Lung microvascular endothelial cell (primary cell): ENCODE measurements at places on chromosomes 3 and 15. TPM values are rescaled to one million over a fixed set of nuclear protein-coding genes. Genes with fewer than 3 reads are reported as not detected.

DNA sequence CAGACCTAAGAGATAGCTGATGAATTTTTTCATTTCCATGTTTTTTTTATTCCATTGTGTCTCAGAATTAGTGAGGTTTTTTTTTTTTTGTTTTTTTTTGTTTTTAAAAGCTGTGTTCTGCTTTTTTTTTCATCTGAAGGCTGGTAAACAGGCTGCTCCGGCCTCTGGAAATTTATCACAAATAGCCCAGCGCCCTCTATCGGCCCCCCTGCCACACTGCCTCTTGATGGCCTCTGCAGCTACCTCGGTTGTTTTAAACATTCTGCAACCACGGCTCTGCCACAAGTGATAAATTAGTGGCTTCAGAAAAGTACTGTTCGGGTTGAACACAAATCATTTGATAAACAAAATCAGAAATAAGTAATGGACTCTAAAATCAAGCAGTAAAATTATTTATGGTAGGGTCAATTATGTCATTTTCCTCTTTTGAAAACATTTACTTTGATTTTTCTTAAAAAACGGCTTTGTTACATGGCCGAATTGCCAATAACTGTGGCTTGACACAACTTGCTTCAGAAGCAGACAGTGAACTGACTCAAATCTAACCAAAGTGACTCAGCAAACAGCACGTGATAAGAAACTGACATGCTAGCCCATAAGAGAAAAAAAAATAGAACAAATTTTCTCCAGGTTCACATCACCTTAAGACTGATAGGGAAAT lies 87.8 kb downstream of the RSL24D1 start:
- peak; percentile 66 for DNase-seq

GRCh38 chr3:15556512-15556911 lies 35.0 kb upstream of the COLQ start:
- DNase-seq = no peak

GRCh38 chr3:124779116-124779515 lies 48.9 kb downstream of the UMPS start:
- DNase-seq = no peak

The VWA5B2 gene
- total RNA-seq = under 0.01 TPM in 1 of 2 replicates, not detected in the other

DNA sequence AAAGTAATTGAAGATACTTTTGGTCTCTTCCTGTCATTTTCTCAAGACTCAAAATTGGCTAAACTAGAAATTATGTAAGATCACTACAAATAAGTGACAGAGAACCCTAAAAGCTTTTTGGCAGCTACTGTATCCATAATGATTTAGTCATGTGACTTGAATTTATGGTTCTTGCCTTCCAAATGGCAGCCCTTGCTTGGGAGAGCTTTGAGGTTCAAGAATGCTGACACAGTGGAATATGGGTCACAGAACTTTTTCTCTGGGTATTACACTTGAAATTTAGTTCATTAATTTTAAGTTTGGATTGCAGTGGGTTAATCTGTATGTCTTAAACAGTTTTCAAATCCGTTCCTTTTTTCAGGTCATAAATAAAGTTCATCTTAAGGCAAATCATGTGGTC lies 14.0 kb downstream of the LMLN start:
- DNase-seq = no peak

The CCDC39 gene
- not detected in 2 replicates for total RNA-seq

DNA sequence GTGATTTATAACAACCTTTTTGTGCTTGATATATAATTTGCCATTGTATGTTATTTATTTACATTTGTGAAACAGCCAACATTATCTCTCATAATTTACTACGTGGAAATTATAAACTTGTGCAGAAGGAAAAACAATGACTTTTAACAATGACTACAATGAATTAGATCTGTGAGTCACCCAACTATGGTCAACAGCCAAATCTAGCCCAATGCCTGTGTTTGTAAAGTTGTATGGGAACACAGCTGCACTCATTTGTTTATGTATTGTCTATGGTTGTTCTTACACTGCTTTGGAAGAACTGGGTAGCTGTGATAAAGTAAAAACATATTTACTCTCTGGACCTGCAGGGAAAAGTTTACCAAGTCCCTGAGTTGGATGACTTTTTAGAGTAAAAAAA lies 110.4 kb downstream of the OTOL1 start:
- DNase-seq = no peak

DNA sequence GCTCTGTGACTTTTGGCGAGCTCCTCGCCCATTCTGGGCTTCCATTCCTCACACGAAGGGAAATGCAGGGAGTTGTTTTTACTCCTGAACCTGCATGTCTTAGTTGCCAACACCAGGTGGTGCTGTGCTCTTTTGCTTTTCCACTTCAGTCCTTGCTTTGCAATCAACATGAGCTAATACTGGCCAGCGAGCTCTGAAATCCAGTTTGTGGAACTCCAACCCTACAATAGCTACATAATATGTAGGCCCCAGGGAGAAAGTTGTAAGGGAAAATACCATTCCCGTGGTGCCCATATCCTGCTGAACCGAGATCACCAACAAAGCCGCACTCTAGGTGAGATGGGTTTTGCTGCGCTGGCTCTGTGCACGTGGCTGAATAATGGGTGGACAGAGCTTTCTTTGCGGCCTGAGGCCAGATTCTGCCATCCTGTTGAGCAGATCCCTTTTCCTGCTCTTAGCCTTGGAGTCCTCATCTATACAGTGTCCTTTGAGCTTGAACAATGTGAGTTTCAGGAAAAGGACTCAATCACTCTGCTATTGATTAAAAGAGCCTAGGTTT lies 25.0 kb downstream of the LSM3 start:
- DNase-seq = peak; percentile 93

The C2CD4A gene
- total RNA-seq = 0.60 and 0.87 TPM in 2 replicates

The NR2F2 gene
- total RNA-seq = 17.4 and 25.0 TPM in 2 replicates

The LRTM1 gene
- not detected in 2 replicates for total RNA-seq

- DNase-seq = no peak
Observed at GRCh38 chr3:59538753-59539432, 489.1 kb upstream of the CFAP20DC start.

- DNase-seq = no peak
Observed at GRCh38 chr3:110459021-110459420, 612.6 kb upstream of the NECTIN3 start.

The PIF1 gene
- 1.8 and 5.4 TPM in 2 replicates for total RNA-seq

The CCR8 gene
- total RNA-seq = not detected in 2 replicates

DNA sequence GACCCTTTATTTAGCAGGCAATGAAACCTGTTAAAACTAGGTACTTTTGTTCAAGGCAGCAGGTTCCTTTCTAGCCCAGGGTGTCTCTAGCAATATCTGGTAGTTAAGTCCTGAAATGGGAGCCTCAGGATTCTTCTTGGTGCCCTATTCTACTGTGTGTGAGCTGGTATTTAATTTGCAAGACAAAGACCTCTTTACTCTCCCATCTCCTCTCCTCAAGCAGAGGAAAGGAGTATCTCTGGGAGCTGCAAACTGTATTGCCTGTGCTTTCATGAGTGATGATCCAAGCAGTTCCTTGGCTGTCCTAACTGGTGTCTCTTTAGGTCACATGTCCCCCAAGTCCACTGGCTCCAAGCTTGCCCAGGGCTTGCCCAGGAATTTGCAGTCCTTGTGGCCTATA lies 188.2 kb downstream of the SI start:
- DNase-seq = no peak

GRCh38 chr3:177374323-177374722 lies 177.0 kb upstream of the TBL1XR1 start:
- DNase-seq = no peak

DNA sequence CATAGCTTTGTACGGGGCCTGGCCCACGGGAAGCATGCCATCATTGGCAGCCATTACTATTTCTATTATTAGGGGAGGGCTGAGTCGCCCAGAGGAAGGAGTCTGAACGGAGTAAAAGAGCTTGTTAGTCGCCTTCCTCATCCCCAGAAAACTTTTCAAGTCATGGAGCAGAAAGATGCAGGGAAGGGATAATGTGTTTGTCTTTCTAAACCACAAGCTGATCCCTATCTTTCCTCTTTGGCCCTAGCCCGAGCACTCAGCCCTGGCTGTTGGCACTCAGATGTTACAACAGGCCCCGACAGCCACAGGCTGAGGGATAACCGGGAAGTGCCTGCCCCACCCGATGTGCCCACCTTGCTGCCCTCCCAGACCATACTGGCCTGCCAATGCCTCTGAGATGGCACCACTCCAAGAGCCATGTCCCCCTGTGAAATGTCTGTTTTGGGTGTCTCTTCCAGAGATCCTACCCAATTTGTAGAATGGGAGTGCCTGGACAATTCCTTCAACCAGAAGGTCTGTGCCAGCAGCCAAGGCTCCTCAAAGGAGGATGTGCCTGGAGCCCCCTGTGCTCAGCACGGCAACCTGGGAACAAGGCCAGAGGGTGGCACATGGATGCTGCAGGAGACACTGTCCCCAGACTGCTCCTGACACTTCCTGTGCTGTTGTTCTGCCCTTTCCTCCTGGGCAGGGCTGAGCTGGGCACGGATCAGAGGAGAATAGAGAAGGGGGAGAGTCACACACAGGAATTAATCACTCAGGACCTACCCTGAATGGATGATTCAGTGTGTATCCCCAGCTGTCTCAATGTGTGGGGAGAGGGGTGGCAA lies 10.8 kb downstream of the PAK6 start:
- peak; percentile 29 for DNase-seq

DNA sequence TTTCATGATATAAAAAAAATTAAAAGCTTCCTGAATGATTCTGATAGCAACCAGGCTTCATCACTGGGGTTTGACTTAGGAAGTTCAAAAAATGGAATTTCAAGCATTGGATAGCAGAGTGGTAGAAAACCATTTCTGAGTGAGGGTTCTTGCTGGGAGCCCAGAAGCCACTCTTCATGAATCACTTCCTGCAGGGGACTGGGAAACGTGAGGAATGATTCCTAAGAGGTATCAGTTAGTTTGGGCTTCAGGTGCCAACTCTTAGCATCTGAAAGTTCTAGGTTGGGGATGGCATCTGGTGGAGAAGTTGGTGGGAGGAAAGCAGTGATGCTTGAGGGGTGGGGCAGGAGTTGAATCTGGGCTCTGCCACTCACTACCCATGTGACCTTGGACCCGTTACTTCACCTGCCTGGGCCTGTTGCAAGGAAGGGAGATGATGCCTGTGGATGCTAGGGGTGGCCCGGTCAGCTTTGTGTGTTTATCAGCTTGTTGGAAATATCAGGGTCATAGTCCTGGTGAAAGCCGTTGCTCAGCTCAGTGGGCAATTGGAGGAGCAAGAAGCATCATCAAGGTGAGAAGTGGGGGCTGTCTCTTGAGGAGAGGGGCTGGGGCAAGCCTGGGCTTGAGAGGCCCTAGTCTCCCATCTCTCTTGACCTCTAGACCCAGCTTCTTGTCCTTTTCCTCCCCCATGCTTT lies 37.0 kb upstream of the TNFAIP8L3 start:
- peak; percentile 47 for DNase-seq

The CTXND1 gene
- total RNA-seq = not detected in 2 replicates

- DNase-seq = no peak
Observed at GRCh38 chr15:40128766-40129660, 20.3 kb upstream of the BMF start.

The FSD2 gene
- total RNA-seq = not detected in 2 replicates

- no peak for DNase-seq
Observed at GRCh38 chr15:87567406-87568030, 689.0 kb downstream of the NTRK3 start.

DNA sequence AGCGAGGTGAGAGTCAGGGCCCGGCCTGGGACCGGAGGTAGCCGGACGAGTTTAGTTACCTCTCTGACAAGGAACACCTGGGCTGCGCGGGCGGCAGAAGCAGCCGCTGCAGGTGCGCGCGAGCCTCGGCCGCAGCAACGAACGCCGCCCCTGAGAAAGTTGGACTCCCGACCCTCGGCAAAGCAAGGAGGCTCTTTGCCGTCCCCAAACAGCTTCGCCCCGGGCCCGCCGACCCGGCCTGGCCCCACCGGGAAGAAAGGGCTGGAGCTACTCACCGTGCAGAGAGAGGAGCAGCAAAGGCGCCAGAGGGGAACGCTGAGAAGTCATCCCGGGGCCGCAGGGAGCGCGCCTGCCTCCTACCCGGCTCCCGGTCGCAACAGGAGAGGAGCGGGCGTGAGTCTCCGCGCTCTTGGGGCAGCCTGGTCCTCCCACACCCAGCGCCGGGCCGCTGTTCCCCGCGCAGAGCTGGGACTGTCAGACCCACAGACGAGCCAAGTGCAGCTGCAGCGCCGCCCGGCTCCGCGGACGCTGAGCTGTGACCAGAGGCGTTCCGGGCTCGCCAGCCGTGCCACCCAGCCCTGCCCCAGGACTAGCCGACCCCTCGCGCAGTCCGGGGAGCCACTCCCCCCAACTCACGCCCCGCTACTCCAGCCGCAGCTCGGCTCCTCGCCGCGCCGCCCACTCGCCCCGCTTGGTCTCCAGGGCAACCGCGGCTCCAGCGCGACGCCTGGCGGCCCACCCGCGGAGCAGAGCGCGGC lies at the start of gene IGSF11:
IGSF11 (minus strand) TSS at position 591 of the 758 bp plus-strand sequence; CDS start at position 327, 264 bp downstream.
- DNase-seq = peak; percentile 63

- DNase-seq = no peak
Observed at GRCh38 chr3:116591236-116591635, 118.3 kb upstream of the TUSC7 start.

- no peak for DNase-seq
Observed at GRCh38 chr15:91915576-91915975, 62.1 kb downstream of the SLCO3A1 start.

The RHOV gene
- not detected in 2 replicates for total RNA-seq

DNA sequence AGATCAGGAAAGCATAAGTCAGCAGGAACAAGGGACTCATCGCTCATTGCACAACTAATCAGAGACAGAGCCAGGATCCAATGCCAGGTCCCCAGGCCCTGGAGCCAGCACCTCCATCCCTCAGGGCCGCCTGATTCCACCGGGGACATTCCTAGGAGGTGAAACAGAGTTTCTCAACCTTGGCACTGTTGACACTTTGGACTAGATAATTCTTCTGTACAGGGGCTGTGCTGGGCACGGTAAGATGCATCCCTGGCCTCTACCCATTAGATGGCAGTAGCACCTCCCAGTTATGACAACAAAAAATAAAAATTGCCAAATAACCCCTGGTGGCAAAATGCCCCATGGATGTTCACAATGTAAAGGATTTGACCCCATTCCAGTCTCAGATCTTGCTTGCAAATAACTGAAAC lies 127.7 kb downstream of the MTHFS start:
- no peak for DNase-seq

GRCh38 chr3:65597952-65598413 lies 440.7 kb downstream of the MAGI1 start:
- DNase-seq = no peak

The ANKRD34C gene
- not detected in 2 replicates for total RNA-seq

The MED12L gene
- under 0.01 TPM in 1 of 2 replicates, not detected in the other for total RNA-seq

- DNase-seq = peak; percentile 65
Observed at GRCh38 chr15:67174864-67175573, 79.4 kb downstream of the AAGAB start.

- no peak for DNase-seq
Observed at GRCh38 chr15:50854601-50855490, 53.6 kb upstream of the AP4E1 start.

GRCh38 chr3:97992547-97993173 lies 20.4 kb upstream of the RIOX2 start:
- no peak for DNase-seq

DNA sequence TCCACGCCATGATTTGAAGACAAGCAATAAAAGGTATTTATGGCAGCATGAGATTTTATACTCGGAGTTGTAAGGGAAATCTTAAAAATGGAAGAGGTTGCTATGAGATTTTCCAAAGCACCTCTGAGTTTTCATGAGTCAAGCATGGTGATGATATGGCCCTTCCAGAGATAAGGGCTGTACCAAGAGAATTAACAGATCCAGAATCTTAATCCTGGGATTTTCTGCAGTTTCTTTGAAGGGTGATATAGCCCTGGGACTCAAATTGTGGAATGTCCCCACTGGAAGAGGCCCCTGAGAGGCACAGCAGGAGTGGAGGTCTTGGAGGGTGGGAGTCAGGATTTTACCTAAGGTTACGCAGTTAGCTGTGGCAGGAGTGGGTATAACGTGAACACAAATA lies 243.3 kb downstream of the ZNF621 start:
- no peak for DNase-seq
